Activated CD4-positive, CD25-positive, alpha-beta regulatory T cell (primary cell): ENCODE measurements at places on chromosomes 5 and 9.

- no peak for DNase-seq
These were observed 70.5 kb upstream of the TNFAIP8 start for GRCh38 chr5:119285070-119285916.

DNA sequence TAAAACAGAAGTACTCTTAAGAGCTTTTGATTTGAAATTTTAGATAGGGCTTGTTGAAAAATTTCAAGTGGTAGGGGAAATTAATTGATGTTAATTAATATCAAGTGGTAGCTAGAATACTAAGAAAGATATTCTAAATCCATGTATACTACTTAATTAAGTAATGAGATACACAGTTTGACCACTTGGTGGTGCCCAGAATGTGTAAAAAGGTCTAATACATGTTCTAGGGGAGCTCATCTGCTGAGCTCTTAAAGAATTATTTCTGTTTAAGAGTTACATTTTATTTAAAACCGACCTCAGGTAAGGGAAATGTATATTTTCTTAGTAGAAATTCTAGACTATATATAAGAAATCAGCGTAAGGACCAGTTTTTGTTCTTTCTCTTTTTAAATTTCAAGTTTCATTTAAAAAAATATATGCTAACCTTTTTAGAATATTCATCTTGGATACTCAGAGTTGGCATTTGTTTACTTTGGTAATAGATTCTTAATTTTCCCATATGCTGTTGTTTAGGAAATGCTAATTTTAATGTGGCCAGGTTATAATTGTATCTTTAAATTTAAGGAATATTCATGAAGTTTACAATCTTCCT is 61.5 kb downstream of the LNPEP start:
- DNase-seq: no peak

- no peak for DNase-seq
These were observed 157.8 kb downstream of the ARHGEF28 start for GRCh38 chr5:73783828-73784227.

GRCh38 chr5:110630350-110630749 is 96.1 kb downstream of the TMEM232 start:
- DNase-seq: no peak

DNA sequence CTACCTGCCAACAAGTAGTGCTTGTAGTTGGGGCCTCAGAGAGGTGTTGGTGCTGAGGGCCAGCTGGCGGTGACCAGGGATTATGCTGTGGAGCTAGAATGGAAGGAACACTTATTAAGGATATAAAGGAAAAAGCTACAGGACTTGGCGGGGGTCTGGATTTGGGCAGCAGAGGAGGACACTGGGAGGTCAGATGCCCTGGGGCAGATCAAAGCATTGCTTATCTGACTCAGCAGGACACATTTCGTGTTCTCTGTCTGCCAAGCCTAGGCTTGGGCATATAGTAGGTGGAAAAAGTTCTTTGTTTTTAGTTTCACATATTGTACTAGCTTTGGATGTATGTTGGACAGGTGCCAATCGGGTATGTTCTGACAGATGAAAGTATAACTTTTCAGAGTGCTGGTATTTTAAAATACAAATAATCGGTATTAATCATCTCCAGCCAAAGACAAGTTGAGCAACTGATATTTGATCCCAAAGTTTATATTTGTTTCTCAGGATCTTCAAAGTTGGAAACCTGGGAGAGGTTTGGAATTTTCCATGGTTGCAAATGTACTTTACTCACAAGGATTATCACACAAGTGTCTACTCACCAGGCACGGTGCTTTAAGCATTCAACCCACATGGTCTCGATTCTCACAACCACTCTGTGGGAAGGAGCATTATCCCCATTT is 69.4 kb downstream of the IQGAP2 start:
- no peak for DNase-seq

GRCh38 chr5:79566896-79567295 is 45.3 kb upstream of the TENT2 start:
- DNase-seq: no peak

GRCh38 chr9:35905912-35906679 is at the start of gene HRCT1:
TSS of gene HRCT1 (plus strand) at chr9:35906202. CDS start at chr9:35906288, 86 bp downstream.
- DNase-seq: no peak

DNA sequence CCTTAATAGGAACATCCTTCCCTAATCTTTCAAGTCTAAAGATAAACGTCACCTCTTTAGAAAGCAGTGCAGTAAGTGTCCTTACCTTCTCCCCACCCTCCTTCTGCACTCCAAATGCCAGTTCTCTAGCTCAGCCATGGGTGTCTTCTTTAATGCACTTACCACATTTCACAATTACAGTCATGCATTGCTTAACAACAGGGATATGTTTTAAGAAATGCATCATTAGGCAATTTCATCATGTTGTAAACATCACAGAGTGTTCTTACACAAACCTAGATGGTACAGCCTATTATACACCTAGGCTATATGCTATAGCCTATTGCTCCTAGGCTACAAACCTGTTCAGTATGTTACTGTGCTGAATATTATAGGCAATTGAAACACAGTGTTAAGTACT is 91.2 kb downstream of the RFX3 start:
- DNase-seq: no peak

DNA sequence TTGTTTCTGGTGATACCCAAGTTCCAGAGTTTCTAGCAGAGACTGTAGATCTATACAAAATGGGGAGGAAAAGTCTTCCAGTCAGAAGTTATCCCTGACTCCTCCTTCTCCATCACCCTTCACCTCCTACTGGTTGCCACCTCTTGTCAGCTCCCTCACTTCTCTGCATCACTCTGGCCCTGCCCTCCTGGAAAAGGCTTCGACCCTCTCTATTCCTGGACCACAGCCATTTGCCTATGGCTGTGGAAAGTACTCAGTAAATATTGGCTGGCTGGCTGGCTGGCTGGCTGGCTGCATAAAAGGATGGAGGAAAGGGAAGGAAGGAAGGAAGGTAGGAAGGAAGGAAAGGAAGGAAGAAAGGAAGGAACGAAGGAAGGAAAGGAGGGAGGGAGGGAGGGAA is 32.7 kb upstream of the ABCA1 start:
- no peak for DNase-seq

DNA sequence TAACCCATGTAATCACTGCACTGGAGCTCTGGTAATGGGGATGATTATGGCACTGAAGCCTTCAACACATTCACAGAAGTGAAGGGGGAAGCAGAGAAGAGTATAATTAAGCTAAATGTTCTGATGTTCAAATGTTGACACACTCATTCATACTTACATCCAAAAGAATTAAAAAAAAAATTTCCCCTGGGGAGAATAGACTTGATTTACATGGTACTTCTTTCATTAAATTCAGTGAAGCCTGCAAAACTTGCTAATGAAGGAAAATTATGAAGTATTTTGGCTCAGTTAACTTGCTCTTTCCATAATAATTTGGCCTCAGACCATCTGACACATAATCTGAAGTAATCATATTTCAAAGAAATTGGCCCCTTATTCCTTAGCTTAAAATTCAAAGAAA is 428.8 kb downstream of the SH3GL2 start:
- DNase-seq: no peak

DNA sequence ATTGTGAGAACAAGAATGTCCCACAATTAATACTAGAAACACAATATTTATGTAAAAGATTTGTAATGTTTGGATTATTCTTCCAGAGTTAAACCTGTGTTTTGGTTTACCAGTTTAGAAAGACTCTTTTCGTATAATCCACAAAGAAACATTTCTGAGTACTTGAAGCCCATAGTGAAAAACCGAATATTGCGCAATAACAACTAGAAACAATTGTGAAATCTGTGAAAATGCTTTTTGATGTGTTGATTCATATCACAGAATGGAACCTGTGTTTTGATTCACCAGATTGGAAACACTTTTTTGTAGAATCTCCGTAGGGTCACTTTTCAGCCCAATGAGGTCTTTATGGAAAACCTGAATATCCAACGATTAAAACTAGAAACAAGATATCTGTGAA is 386.2 kb downstream of the PRDM9 start:
- no peak for DNase-seq

DNA sequence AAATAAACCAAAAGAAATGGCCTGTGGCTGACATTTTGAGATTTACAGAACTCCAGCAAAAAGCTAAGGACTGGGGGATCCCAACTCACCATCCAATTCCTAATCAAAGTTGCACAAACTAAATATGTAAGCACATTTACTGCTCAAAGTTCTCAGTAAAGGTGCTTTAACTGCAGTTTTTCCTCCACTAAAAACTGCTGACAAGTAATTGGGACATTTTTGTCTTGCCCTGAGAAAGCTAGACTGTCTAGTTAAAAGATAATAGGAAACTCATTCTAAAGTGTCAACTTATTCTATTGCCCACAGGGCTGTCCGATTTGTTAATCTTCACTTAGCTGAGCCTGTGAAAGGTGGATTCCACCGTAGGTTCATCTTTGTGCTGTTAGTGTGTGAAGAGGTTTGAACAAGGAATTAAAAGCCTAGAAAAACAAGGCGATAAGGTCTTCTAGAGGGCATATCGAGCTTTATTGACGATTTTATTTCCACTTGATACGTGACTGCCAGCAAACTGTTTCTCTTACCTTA is 1.0 kb downstream of the DOCK8 start:
- DNase-seq: no peak

GRCh38 chr9:129755151-129755550 is 2.3 kb upstream of the PTGES start:
- no peak for DNase-seq

- no peak for DNase-seq
These were observed 198.9 kb upstream of the SGCD start for GRCh38 chr5:156128026-156128425.

- DNase-seq: no peak
These were observed 20.5 kb upstream of the CCL28 start for GRCh38 chr5:43432486-43433375.

DNA sequence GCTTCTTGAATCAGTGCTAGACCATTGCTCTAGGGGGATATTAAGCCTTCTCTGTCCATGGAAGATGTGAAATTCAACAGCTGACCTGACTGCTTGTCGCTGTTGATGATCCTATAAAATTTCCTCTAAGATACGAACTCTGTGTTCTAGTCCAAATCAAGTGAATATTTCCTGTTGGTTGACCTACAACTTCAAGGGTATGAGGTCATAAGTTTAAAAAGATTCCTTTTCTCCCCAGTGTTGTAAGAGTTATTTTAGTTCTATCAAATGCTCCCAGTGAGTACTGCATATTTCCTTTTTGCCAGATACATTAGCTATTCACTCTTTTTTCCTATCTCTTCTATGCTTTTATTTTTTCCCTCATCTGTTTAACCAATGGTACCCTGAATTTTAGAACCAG is 102.9 kb upstream of the CCDC152 start:
- DNase-seq: no peak

- DNase-seq: no peak
These were observed 342.1 kb downstream of the PRR16 start for GRCh38 chr5:120806202-120806601.

DNA sequence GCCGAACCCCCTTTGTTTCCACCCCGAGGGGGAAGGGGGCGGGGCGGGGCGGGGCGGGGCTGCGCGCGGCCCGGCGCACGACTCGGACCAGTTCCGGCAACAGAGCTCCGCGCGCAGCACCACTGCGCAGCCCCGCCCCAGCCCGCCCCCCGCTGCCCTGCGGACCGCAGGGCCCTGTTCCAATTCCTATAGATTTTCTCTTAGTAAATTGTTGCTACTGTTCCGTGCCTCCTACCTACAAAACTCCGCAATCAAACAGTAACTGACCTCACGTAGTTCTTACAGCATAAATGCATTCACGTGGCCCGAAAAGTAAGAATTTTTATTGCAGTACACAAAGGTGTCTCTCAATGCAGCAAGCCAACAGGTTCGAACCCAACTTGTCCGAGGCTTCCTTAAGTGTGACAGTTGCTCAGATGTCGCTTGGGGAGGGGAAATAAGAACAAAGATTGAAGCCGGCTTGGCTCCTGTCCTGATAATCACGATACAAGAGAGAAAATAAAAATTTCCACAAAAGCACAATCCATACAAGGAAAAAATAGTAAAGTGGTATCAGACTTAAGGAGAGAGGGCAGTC is 1.2 kb upstream of the RNF38 start:
- DNase-seq: peak; percentile 65

GRCh38 chr5:173256800-173257199 is 21.8 kb upstream of the NKX2-5 start:
- DNase-seq: no peak

DNA sequence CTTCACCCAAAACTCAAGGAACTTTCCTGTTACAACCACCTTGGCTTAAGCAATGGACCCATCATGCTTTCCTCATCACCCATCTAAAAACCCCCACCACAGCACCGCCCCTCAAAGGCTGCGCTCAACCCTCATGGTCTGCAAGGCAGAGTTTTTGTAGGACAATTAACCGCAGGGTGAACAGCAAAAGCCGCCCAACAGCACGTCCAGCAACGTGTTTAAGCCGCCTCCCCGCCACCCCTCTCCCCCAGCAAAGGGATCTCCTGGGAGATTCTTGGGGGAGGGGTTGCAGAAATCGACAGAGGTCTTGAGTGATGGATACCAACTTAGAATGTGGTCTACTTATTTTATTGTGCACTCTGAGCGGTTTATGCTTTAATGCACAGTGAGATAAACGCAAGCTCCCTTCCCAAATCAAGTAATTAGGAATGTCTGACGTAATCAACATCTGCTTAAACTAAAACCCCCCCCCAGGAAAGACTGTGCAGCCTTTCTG is 1.9 kb downstream of the ROR2 start:
- no peak for DNase-seq
